AG10803 (cell line): ENCODE measurements at places on chromosomes 13 and 19.
A peak's percentile ranks its signal among the peaks of the same experiment; 100 is the strongest.

DNA sequence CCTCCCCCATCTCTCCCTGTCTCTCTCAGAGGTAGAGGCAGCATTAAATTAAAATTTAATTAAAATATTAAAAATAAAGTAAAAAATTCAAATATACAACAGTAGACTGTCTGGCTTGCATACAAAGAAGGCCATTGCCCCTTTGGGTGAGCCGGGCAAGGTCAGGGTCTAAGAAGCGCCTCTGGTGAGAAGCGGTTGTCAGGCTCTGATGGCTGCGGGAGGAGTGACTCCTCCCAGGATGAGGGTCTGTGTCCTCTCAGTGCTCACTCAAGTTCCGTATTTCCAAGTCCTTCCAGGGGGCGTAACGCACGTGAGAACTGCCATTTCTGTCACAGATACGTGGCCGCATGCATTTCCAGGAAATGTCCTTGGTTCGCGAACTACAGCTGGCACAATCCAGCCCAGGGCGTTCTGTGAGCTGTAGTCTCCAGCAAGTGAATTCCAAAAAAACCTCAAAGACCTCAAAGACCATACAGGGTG, 737 bp upstream of the ZNF181 start:
- DNase-seq: no peak

- peak; percentile 71 for DNase-seq
These were observed 33.0 kb downstream of the UGGT2 start for GRCh38 chr13:96020155-96020575.

GRCh38 chr13:39406688-39407087, 196.3 kb downstream of the LHFPL6 start:
- no peak for DNase-seq

DNA sequence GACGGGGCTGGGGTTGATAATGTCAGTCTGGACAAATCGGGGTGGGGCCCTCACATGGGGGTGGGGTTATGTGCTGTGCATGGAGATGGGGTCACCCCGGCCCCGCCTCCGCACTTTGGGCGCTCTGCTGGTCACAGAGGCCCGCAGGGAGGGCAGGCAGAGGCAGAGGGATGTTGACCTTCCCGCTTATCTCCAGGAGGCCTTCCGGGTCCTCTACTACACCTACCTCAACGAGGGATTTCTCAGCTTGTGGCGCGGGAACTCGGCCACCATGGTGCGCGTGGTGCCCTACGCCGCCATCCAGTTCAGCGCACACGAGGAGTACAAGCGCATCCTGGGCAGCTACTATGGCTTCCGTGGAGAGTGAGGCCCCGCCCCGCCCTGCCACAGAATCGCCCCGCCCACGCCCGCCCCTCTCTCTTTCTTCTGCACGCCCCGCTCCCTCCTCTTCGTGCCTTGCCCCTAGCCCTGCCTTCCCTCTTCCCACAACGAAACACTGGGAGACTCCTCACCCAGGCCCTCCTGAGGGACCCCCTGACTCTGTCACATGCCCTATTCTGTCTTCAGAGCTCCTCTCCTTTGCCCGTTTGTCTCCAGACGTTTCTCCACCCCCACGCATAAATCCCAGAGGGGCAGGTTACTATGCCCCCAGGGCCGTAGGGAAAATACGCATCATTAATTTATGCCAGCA, 32.8 kb downstream of the TMEM161A start:
- peak; percentile 31 for DNase-seq

- no peak for DNase-seq
These were observed 460.6 kb downstream of the FOXO1 start for GRCh38 chr13:40205771-40206240.

- DNase-seq: no peak
These were observed 155.0 kb upstream of the SERP2 start for GRCh38 chr13:44218501-44219240.
